Activated CD4-positive, alpha-beta T cell treated with anti-CD3 and anti-CD28 coated beads, Interleukin-2, amount 10 ng/mL, durations not matched to agents 7 days and 5 days (primary cell): ENCODE measurements at places on chromosomes 16 and 17. TPM values are rescaled to one million over a fixed set of nuclear protein-coding genes. Genes with fewer than 3 reads are reported as not detected.

The SRP68 gene
- total RNA-seq = 91.3 TPM

The KRTAP4-5 gene
- total RNA-seq = not detected

The FOXL1 gene
- not detected for total RNA-seq

The SLC43A2 gene
- total RNA-seq = 0.40 TPM

The KREMEN2 gene
- total RNA-seq = not detected

The WNT9B gene
- not detected for total RNA-seq

The CD300A gene
- total RNA-seq = 6.8 TPM

The ALDH3A1 gene
- not detected for total RNA-seq

The CA4 gene
- total RNA-seq = not detected

The GNG13 gene
- total RNA-seq = not detected

The CCL16 gene
- not detected for total RNA-seq

The HSPB9 gene
- not detected for total RNA-seq

The MYH11 gene
- not detected for total RNA-seq

The KRT27 gene
- total RNA-seq = not detected

The PHOSPHO1 gene
- not detected for total RNA-seq

The LRRC37A gene
- total RNA-seq = 1.5 TPM

The TBC1D3 gene
- not detected for total RNA-seq

The KRTAP9-4 gene
- total RNA-seq = not detected

The KCNJ2 gene
- total RNA-seq = not detected

The CD300E gene
- not detected for total RNA-seq

The MYL11 gene
- total RNA-seq = not detected

The TMEM235 gene
- total RNA-seq = not detected

The CPHXL2 gene
- not detected for total RNA-seq

The ACADVL gene
- total RNA-seq = 338 TPM

The ACLY gene
- total RNA-seq = 143 TPM

The CCL14 gene
- not detected for total RNA-seq

The NT5M gene
- total RNA-seq = 5.5 TPM

The CLEC19A gene
- not detected for total RNA-seq

The TBKBP1 gene
- total RNA-seq = 2.5 TPM

The ZFP3 gene
- 6.5 TPM for total RNA-seq

The KIF2B gene
- not detected for total RNA-seq

The FKBP10 gene
- not detected for total RNA-seq

The JMJD6 gene
- total RNA-seq = 51.3 TPM

The EPN3 gene
- total RNA-seq = not detected

The GPR139 gene
- not detected for total RNA-seq

The KRTAP4-1 gene
- total RNA-seq = not detected

The SLC12A3 gene
- total RNA-seq = not detected

The MYH8 gene
- not detected for total RNA-seq

The CBFA2T3 gene
- total RNA-seq = not detected

The HEATR9 gene
- total RNA-seq = 0.17 TPM
